ENCODE measurements at places on chromosomes 7 and 10. TPM values are rescaled to one million over a fixed set of nuclear protein-coding genes. Genes with fewer than 3 reads are reported as not detected.

The LBX1 gene
- total RNA-seq, result under 0.01 TPM

The MICU1 gene
- 65.1 TPM for total RNA-seq

The IFIT5 gene
- total RNA-seq, result 20.0 TPM

The GPNMB gene
- total RNA-seq, result 264 TPM

The RAB19 gene
- not detected for total RNA-seq

The ASB10 gene
- total RNA-seq, result not detected

The KAZALD1 gene
- 84.3 TPM for total RNA-seq

The ZNRF2 gene
- total RNA-seq, result 4.3 TPM

The CYP2E1 gene
- total RNA-seq, result 0.52 TPM

The GIMAP8 gene
- total RNA-seq, result under 0.01 TPM

The AGAP9 gene
- total RNA-seq, result 4.1 TPM

The KMT2C gene
- 21.4 TPM for total RNA-seq

Measured in bronchial smooth muscle cell (primary cell).